BE2C (cell line): ENCODE measurements at places on chromosomes 6 and 20.

DNA sequence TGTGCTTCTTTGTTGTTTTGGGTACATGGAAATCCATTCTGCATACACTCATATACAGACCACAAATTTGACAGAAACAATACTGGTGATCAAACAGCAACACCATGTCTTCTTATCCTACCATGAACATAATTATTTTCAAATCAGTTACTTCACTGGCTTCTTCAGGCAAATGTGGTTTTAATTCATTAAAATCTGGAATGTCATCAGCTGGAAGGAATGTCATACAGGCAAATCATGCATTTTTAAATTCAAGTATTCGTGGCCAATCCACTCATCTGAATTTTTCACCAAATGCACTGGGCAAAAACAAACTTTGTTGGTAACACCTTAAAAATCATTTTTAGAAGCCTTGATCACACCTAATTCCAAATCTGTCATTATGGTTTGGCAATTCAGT, 59.3 kb downstream of the KIF6 start:
- DNase-seq = no peak

DNA sequence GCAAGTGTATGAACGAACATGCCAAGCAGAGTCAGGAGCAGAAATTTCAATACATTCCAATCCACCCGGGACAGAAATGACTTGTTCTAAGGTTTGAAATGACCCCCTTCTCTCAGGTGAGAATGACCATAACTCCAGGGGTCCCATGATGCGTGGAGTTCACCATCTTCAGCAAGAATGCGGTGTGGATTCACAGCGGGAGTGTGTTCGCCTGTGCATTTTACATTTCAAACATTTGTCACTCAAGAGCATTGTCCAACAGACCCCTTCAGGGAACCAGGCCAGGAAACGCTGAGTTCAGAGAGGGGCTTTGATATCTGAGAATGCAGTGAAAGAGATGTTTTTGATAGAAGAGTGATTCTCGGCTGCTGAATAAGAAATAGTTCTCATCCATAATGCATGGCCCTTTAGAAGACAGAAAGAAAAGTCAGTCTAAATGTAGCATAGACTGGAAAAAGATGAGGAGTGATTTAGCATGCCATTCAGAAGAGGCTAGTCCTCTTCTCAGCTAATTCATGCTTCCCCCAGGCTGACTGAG, 200.3 kb upstream of the KCNG1 start:
- DNase-seq = no peak

DNA sequence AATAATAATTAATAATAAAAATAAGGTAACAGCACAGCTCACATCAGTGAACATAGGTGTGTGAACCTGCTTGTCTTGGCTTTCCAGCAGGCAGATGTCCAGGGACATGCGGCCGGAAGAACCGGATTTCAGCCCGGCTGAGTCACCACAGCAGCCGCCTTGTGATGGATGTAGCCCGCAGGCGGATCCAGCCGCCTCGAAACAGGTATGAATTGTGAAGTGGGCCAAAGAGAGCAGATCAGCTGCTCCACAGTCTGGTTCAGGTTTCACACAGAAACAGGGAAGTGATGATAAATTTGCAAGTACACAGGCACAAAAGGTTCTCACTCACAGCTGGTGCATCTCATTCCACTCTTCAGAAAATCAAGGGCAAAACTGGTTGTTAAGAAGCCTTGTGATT, 55.1 kb downstream of the ID4 start:
- DNase-seq = peak; percentile 11

GRCh38 chr6:21496196-21496595, 97.4 kb upstream of the SOX4 start:
- DNase-seq = no peak

- DNase-seq = no peak
Observed at GRCh38 chr6:51570168-51570921, 517.1 kb downstream of the PKHD1 start.

DNA sequence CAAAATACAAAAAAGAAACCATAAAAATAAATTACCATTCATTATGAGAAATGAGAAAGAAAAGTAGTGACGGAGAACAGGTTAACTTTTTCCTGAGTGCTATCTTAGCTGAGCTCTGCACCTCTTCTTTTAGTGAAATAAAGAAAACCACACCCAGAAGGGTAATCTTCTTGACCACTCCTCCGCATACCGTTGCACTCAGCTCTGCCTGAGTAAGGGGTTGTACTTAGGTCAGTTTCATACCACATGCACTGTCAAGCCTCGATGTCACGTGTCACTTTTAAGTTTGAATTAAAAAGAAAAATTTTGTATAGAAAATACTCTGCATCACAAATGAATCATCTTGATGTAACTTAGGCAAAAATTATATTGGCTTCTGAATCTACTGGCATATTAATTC, 2.8 kb downstream of the EZR start:
- DNase-seq = no peak

DNA sequence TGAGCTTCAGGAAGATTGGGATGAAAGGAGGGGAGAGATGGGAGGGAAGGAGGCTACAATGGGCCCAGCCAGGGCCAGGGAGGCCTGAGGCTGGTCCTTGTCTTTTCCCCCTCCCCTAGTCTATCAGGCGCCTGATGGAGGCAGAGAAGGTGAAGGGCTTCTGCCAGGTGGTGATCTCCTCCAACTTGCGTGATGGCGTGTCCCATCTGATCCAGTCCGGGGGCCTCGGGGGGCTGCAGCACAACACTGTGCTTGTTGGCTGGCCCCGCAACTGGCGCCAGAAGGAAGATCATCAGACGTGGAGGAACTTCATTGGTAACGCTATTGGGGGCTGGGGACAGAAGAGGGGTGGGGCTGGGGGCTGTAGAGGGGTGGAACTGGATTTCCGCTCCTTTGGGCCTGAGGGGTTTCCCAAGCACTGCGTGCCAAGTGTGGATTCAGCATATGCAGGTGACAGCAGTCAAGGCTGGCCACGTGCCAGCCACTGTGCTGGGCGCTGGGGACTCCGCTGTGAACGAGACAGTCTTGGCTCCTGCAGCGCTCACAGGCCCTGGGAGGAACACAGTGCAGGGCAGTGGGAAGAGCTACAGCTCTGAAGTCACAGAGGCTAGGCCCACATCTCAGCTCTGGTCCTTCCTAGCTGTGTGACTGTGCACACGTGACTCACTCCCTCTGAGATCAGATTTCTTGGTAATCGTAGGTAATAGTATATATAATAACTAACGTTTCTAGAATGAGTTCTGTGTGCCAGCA, 22.7 kb downstream of the SLC12A5 start:
- DNase-seq = peak; percentile 67

DNA sequence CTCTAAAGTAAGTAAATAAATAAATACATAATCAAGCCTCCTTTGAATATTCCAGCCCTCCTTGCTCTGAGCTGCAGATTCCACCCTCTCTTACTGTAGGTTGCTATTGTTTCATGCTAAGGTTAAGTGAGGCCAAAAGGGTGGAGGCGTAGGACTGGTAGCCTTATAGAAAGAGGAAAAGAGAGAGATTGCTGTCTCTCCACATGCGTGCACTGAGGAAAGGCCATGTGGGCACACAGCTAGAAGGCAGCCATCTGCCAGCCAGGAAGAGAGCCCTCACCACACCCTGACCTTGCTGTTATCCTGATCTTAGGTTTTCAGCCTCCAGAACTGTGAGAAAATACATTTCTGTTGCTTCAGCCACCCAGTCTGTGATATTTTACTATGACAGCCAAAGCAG, 87.4 kb upstream of the SHLD1 start:
- DNase-seq = no peak

DNA sequence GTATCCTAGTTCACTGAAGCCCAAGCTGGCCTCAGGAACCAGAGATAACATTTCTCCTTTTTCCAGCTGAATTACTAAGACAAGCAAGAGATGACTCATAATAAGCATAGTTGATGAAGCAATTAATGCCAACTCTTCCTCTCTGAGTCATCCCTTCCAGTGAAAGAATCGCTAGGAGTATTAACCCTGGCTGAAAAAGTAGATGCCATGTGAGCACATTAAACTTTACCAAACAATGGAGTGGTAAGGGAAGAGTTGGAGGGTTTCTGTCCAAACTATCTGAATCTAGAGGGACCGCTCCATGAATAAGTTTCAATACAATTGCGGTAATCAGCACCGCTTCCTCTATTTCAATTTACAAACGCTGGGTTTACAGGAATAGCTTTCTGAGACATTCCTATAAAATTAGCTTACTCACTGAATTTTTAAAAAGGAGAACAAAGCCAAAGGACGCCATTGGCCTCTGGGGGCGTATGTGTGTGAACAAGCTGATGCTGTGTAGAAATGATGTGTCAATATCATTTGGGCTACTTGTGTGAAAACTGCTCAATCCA, 48.3 kb downstream of the ATXN1 start:
- peak; percentile 13 for DNase-seq

- no peak for DNase-seq
Observed at GRCh38 chr6:140436023-140436811, 1061.8 kb upstream of the CITED2 start.

DNA sequence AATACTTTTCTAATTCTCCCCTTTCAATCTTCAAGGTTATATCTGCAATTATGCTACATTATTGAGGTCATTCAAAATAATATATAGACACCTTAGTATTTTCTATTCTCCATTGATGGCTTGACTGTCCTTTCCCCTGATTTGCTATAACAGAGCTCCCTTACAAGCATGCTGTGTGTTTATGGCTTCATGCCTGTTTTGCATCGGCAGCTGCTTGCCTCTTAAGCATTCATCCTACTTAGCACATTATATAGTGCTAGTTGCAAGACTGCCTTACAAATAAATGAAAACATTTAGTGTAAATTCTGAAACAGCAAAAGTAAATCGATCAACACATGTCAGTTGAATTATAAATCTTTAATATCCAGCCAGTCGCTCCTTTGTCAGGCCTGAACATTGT, 476.2 kb upstream of the POU3F2 start:
- no peak for DNase-seq

GRCh38 chr6:130604841-130605399, 222.3 kb upstream of the SMLR1 start:
- DNase-seq = no peak

DNA sequence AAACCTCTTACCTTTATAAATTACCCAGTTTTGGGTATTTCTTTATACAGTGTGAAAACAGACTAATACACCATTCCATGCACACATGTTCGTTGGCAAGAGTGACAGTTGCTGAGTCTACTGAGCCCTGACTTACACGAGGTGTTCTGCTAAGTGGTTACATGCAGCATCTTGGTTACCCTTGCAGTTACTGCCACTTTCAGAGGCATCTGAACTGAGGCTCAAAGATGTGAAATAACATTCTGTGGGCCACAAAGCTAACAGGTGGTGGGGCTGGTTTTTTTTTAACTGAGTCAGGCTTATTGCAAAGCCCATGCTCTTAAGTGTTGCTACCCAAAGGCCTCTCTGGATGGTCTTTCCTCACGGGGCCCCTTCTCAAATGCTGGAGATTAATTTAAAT, 54.4 kb upstream of the GTSF1L start:
- no peak for DNase-seq

DNA sequence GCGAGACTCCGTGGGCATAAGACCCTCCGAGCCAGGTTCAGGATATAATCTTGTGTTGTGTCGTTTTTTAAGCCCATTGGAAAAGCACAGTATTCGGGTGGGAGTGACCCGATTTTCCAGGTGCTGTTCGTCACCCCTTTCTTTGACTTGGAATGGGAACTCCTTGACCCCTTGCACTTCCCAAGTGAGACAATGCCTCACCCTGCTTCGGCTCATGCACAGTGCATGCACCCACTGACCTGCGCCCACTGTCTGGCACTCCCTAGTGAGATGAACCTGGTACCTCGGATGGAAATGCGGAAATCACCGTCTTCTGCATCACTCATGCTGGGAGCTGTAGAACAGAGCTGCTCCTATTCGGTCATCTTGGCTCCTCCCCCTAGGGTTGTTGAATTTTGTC, 307.7 kb upstream of the DEFB115 start:
- DNase-seq = no peak

- DNase-seq = no peak
Observed at GRCh38 chr6:16432075-16433032, 194.0 kb downstream of the GMPR start.

GRCh38 chr6:61586934-61587537, 699.0 kb downstream of the KHDRBS2 start:
- no peak for DNase-seq

DNA sequence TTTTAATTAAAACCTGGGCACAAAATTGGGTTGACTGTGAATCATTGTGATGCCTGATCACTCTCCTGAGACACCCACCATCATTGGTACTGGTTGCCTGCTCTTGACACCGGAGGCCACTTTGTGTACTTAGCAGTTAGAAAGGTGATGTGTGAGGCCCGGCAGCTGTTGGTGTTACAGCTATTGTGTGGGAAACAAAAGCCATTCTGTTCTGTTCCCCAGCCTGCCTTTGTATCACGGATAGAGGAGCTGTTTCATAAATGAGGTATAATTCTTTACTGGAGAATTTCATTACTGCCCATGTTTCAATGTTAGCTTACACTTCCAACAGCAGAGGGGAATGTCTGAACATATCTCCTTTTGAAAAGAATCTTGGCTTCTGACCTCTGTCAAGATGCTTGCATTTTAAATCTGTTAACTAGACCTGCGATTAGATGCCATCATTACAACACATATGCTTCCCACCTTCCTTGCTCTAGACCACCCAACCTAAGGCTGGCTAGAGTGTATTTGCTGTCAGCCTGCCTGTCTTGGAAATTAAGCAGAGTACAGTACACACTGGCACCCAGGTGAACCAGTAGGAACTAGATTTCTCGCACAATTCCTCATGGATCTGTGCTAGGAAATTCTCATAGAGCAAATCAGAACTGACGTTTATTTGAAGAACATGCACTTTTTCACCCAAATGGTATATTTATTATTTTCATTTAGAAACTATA, 142.4 kb upstream of the INSM1 start:
- no peak for DNase-seq

GRCh38 chr6:17015551-17016381, 86.1 kb upstream of the STMND1 start:
- DNase-seq = no peak

GRCh38 chr6:165580136-165580535, 82.9 kb downstream of the PDE10A start:
- no peak for DNase-seq
